Esophagus muscularis mucosa (tissue), 4 donors: ENCODE measurements at places on chromosomes 1 and 21.

- no peak for DNase-seq
Observed at GRCh38 chr1:185843297-185843869, 109.2 kb downstream of the HMCN1 start.

- DNase-seq = no peak
Observed at GRCh38 chr1:218324226-218324580, 20.9 kb upstream of the TGFB2 start.

- DNase-seq = no peak
Observed at GRCh38 chr1:32902535-32902920, 1.3 kb upstream of the TMEM54 start.

- DNase-seq = no peak
Observed at GRCh38 chr1:116554924-116555323, 15.9 kb downstream of the CD58 start.

DNA sequence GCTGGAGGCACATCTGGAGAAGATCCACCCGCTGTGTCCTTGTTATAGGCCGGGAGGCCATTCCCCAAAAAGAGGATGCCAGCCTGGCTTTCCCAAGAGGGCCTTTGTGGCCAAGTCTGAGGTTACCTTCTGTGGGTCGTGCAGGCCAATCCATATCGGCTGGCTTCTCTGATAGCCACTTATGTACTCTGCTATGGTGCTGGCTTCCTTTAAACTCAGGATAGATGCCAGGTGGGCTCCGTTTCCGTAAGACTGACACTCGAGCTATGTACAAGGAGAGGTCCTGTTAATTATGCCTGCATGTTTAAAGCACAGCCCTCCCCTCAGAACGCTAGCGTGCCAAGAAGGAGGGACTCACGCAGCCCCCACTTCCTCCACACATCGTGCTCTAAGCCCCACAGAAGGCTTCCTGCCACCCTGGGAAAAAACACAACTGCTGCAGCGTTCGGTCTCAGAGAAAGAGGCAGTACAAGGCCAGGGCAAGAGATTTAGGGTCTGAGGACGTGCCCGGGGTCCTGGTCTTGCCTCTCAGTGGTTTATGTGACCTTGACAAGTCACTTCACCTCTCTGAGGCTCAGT lies 11.6 kb downstream of the REG4 start:
- peak; percentile 90 for DNase-seq

- no peak for DNase-seq
Observed at GRCh38 chr1:67711158-67711854, 26.3 kb downstream of the GADD45A start.

DNA sequence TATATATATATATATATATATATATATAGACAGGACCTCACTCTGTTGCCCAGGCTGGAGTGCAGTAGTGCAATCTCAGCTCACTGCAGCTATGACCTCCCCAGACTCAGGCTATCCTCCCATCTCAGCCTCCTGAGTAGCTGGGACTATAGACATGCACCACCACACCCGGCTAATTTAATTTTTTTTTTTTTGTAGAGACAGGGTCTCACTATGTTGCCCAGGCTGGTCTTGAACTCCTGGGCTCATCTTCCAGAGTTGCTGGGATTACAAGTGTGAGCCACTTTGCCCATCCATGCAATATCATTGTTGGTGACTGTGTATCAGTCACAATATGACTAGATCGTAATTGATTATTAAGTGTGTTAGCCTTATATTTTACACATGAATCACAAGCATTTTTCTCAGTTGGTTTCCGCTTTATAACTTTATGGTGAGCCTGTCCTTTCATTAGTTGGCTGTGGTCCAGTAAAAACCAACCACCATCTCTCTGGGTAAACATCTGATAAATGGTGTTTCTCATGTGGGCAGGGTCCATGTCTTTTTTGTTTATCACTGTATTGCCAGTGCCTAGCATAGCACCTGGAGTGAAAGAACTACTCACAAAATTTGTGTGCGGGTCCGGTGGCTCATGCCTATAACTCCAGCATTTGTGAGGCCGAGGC lies 63.6 kb downstream of the MYOM3 start:
- no peak for DNase-seq

DNA sequence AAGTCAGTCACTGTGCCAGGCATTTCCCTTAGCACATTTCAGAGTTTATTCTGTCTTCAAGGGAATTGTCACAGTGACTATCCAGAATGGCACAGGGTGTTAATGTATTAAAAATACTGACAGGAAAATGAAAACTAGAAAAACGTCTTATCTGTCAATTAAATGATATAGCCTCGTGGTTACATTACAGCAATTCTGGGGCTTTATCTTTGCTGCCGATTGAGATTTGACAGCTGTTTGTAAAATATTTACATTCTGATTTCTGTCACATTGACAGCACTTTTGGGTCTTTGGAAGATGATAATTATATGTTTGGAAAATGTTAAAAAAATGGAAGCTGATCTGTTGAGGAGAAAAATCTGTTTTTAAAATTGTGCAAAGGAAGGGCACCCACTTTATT lies 250.0 kb downstream of the CHRM3 start:
- no peak for DNase-seq

- no peak for DNase-seq
Observed at GRCh38 chr1:191206513-191207207, 729.0 kb upstream of the BRINP3 start.

GRCh38 chr1:222240536-222241181 lies 307.2 kb downstream of the HHIPL2 start:
- peak; percentile 74 for DNase-seq

- DNase-seq = no peak
Observed at GRCh38 chr1:29453502-29454240, 217.3 kb downstream of the PTPRU start.

DNA sequence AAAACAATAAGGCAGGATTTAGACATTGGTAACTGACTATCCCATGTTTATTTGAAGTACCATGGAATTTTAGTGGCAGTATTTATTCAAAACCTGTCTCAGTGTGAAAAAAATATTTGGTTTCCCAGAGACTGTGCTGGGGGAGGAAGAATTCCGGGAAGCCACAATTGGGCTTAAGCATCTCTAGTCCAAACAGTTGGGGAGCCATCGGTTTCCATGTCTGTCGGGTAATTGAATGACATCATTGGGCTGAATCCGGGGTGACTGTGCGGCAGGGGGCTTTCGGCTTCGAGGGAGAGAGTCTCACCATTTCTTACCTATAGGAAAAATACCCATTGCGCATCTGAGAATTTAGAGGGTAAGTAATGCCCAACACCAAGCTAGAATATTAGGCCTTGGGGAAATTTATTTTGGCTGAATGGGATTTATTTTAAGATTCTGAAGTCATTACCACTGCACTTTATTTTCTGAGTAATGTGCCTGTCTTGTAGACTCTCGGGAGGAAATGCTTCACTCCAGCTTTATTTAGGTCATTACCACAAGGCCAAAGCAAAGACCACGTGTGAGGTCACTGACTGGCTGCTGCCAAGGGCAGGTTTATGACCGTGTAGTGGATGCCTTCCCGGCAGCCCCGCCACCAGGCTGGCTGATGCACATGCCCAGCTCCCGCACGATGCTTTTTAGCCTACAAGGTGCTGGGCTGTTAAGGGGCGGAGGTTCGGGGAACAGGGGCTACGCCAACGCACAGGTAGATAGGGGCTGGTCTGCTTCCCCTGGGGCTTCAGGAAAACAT lies 23.1 kb upstream of the UMODL1 start:
- DNase-seq = no peak
